Activated naive CD8-positive, alpha-beta T cell treated with anti-CD3 and anti-CD28 coated beads, Interleukin-2, amount 50 U/mL, for 16 hours (primary cell): ENCODE measurements at places on chromosomes 13 and 19.

- no peak for DNase-seq
Observed at GRCh38 chr13:80177327-80177726, 163.6 kb downstream of the SPRY2 start.

- no peak for DNase-seq
Observed at GRCh38 chr13:23883255-23883654, 5.9 kb downstream of the MIPEP start.

DNA sequence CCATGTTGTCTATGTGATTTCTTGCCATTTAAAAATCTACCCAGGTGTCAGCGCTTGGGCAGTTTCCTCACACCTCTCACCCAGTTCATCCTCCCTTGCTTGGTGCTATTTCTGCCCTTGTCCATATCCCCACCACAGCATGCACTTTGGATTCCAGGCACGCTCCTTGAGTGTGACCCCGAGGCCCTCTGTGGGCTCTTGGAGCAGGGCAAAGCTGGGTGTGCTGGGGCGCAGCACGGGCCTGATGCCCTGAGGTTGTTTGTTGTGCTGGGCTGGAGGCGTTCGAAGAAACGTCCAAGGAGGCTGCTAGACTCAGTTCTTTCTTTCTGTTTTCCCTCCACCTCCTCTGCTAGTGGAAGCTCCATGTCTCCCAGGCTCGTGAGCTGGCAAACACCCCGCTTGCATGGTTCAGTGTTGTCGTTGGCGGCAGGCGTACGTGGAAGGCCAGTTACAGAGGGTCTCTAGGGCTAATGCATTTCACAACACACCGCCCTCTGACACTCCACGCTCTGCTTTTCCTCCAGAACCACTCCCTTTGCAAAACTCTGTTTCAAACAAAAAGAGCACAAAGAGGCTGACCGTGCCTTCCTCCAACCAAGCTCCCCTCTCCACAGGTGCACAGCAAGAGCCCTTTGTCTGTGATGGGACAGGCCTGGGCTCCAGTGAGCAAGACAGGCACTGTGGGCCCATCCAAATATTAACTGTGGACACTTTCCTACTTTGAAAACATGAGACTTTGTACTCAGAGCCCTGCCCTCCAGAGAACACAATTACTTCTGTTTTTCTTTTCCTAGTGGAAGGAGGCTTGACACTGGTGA, 117.7 kb upstream of the GJB6 start:
- no peak for DNase-seq

GRCh38 chr19:42129399-42130253, 2.6 kb downstream of the POU2F2 start:
- no peak for DNase-seq

DNA sequence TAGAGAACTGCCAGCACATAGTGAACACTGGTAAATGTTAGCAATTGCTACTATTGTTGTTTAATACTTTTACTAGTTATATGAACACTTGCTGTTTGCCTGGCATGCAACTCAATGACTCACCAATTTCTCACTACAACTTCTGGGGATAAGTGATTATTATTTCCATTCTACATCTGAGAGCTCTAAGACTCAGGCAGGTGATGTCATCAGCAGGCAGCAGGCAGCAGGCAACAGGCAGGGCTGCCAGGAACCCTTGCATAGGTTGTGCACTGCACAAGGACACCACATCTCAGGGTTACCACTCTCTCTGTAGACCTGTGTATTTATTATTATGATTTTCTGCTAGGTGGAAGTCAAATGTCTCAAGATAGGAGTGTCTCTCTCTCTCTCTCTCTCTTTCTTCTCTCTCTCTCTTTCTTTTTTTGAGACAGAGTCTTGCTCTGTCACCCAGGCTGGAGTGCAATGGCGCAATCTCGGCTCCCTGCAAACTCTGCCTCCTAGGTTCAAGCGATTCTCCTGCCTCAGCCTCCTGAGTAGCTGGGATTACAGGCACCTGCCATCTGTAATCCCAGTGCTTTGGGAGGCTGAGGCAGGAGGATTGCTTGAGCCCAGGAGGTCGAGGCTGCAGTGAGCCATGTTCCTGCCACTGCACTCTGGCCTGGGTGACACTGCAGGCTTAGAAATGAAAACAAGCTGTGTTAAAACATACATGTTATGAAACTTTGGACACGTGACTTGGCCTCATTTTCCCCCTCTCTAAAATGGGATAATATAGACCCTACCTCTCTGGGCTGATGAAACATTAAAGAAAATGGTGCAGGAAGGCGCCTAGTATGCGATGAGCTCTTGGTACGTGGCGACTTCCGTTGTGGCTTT, 22.7 kb downstream of the HPN start:
- DNase-seq: no peak

- no peak for DNase-seq
Observed at GRCh38 chr19:54674021-54674617, 11.3 kb downstream of the LILRB4 start.

DNA sequence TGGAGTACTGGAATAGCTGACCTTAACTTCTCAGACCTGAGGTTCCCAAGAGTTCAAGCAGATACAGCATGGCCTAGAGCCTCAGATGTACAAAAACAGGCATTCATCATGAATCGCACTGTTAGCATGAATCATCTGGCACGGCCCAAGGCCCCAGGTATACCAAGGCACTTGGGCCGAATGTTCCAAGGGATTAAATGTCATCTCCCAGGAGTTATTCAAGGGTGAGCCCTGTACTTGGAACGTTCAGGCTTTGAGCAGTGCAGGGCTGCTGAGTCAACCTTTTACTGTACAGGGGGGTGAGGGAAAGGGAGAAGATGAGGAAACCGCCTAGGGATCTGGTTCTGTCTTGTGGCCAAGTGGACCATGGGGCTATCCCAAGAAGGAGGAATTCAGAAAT, 6.3 kb downstream of the KLK3 start:
- no peak for DNase-seq

DNA sequence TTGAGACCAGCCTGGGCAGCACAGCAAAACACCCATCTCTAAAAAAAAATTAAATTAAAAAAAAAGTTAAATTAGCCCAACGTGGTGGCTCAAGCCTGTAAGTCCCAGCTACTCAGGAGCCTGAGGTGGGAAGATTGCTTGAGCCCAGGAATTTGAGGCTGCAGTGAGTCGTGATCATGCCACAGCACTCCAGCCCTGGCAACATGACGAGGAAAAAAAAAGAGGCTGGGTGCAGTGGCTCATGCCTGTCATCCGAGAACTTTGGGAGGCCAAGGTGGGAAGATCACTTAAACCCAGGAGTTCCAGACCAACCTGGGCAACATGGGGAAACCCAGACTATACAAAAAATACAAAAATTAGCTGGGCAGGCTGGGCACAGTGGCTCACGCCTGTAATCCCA, 2.2 kb upstream of the TMEM161A start:
- DNase-seq: no peak

DNA sequence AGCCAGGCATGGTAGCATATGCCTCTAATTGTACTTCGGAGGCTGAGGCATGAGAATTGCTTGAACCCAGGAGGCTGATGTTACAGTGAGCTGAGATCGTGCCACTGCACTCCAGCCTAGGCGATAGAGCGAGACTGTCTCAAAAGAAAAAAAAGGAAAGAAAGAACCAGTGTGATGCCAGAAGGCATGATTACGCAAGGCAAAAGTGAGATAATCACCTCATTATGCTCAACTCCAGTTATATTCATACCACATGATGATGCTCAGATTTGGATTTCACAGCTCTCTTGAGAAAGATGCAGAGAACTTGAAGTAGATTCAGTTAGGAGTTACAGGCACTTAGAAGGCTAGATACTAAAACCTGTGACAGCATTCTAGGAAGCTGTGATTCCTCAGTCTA, 21.8 kb downstream of the RCBTB1 start:
- DNase-seq: no peak

DNA sequence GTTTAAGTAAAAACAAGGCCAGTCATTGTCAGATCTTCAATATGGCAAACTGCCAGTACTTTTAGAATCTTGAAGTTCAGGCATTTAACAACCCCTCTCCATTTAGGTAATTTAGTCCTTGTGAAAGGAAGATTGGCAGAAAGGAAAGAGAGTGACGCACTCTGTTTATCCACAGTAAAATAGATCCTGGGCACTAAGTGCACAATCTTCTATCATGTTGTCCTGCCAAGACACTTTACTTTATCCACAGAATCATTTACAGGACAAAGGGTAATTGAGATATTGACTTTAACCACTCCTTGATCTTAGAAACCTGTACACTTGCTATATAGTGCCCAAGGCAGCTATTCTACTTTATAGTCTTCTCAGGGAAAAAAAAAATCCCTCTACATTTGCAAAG, 786.4 kb upstream of the SLITRK1 start:
- no peak for DNase-seq
